ENCODE measurements at places on chromosomes 11 and 22. TPM values are rescaled to one million over a fixed set of nuclear protein-coding genes. Genes with fewer than 3 reads are reported as not detected.
A peak's percentile ranks its signal among the peaks of the same experiment; 100 is the strongest.

DNA sequence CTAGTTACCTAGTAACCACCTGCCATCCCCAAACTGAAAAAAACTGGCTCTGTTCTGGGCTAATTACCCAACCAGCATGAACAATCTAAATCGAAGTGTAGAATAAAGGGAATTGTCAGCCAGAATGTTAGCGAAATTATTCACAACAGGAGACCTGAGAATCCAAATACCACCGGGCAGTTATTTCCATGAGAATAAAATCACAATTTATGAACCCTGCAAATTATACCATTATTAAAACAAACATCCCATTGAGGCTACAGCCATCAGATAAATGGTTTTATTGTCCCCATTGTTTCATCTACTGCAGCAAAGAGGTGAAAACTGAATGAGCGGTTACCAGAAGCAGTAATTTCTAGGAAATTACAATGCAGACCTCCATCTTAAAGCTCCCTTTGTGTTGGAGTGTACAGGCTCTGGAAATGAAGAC lies 21.7 kb downstream of the FAM168A start:
- DNase-seq: no peak

DNA sequence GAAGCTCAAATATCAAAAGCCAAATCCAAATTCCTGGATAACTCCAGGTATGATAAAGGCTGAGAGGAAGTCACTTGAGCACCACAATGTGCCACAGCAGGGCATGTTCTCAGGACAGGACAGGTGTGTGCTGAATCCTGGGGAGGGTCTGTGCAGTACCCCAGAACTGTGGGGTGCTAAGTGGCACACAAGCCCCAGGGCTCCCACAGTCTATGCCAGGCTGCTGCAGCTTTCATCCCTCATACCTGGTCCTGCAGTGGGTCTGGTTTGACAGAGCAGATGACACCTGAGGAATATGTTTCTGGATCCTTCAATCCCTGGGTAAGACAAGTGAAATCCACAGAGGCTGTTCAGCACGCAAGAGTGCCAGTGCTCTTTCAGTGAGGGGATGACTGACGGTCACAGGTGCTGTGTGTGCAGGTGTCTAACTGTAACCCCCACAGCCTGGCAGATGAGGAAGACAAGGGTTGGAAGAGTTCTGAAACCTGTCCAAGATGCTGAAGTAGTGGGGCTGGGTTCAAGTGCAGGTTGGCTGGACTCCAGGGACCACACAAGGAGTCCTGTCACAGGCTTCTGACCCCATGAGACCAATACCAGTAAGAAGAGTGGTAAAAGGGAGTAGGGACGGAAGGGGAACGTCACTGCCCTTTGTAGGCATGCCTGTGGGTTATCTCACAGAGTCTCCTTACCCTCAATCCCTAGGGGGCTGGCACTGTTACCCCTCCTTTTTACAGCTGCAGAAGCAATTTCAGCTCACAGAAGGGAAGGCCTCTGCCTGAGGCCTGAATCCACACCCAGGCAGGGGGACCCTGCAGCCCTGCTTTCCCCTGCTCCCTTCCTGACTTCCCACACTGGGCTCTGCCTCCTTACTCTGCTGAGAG lies 14.1 kb downstream of the SERPIND1 start:
- no peak for DNase-seq

DNA sequence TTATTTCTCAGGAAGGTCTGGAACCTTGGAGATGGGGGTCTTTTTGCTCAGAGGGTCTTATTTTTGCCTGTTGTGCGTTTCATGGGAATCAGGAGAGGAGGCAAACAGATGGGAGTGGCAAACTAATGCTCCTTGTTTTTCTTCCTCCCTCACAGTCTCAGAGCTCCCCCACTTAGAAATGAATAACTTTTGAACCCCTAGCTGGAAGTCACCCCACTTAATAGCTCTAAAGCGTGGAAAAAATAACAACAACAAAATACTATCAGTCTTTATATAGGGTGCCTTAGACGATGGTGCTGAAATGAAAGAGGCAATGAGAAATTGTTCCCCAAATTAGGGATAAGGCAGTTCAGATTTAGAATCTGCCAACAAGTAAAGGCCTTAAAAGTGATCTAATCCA lies 76.8 kb upstream of the BDNF start:
- DNase-seq: no peak

CSF2RB gene
- total RNA-seq: 1.1 TPM

GRCh38 chr11:34606326-34607120 lies 14.4 kb upstream of the EHF start:
- DNase-seq: no peak

NADSYN1 gene
- total RNA-seq: 39.7 TPM

DNA sequence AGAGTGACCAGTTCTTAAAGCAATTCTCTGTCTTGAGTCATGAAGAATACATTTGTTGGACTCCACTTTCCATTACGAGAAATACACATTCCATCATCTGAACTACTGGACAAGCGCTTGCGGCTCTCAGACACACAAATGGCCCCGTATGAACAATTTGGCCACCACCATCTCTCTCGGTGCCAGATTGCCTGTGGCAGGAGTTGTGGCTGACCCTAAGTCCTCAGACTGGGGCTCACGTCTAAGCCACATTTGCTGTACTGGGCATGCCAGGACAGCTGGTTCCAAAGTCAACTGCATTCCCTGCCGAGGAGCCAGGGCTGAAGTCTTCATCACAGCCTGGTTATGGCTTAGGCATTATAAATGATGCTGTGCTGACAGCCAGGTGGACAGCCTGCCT lies 227.5 kb downstream of the MIAT start:
- no peak for DNase-seq

- peak; percentile 88 for DNase-seq
Observed at GRCh38 chr22:23750714-23751440, at the start of gene ZNF70. Gene ZNF70 (minus strand): TSS chr22:23751112. CDS start chr22:23745140, 5,972 bp downstream.

MFRP gene
- not detected for total RNA-seq

DNA sequence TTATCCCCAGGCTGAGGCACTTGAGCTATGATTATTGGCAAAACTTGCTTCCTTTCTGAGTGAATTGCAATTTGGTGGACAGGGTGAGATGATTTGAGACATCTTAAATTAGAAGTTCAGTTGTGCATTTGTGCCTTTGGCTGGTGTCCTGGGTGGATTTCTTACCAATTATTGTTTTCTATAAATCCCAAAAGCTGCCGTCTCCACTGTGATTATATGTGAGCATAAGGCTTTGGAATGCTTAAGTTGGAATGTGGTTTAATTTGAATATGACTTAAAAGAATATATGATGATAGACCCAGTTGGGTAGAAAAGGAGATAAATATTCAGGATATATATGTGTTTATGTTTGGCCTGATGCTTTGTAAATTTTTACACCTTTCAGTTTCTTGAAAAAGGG lies 70.0 kb downstream of the EXT2 start:
- DNase-seq: no peak

GRCh38 chr11:37595845-37596244 lies 997.8 kb upstream of the RAG2 start:
- DNase-seq: no peak

TEX54 gene
- total RNA-seq: not detected

GRCh38 chr11:130691581-130691980 lies 224.7 kb downstream of the SNX19 start:
- no peak for DNase-seq

GRCh38 chr11:22433094-22433455 lies 94.9 kb downstream of the SLC17A6 start:
- no peak for DNase-seq

DNA sequence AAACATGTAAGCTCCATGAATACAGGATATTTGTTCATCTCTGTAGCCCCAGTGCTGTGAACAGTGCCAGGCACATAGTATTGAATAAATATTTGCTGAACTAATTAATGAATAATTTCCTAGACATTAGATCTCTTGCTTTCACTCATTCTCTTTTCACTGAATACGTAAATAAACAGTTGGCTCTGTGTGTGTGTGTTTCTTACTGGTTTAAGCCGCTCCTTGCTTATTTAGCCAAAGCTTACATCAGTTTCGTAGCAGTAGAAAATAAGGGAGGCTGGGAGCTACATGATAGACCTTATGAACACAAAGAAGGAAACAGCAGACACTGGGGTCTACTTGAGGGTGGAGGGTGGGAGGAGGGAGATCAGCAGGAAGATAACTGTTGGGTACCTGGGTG lies 17.2 kb downstream of the KREMEN1 start:
- DNase-seq: no peak

GRCh38 chr11:1832920-1833295 lies 1.9 kb upstream of the SYT8 start:
- DNase-seq: no peak

RIMBP3C gene
- 0.05 TPM for total RNA-seq

DNA sequence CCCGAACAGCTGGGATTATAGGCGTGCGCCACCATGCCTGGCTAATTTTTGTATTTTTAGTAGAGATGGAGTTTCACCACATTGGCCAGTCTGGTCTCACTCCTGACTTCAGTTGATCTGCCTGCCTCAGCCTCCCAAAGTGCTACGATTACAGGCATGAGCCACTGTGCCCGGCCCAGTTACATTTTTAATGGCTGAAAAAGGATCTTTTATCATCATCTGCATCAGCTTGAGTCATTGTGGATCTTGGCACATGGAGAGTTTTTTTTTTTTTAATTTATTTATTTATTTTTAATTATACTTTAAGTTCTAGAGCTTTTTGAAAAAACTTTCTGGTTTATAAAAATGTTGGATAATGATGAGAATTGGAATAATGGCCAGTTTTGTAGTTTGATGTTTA lies 8.6 kb downstream of the IGHMBP2 start:
- DNase-seq: no peak

- no peak for DNase-seq
Observed at GRCh38 chr11:14299921-14300320, 59.1 kb downstream of the RRAS2 start.

DNA sequence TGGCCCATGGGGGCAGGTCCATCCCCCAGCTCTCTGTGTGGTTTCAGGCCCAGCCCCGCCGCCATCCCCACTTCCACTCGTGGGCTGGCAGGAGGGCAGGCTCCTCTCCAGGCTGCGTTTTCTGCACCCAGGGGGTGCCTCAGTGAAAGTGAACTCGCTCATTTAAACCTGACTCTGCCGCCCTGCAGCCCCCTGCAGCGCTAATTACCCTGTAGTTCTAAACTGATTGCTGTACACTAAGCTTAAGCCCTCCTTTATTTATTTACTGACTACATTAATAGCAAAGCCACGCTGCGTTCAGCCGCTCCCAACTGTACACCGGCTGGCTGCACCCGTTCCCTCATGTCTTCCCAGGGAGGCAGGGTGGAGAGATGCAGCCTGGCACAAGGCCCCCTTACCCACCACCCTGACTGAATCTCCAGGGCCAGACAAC lies 36.6 kb upstream of the NNMT start:
- DNase-seq: no peak

APOL6 gene
- total RNA-seq: 31.7 TPM

DNA sequence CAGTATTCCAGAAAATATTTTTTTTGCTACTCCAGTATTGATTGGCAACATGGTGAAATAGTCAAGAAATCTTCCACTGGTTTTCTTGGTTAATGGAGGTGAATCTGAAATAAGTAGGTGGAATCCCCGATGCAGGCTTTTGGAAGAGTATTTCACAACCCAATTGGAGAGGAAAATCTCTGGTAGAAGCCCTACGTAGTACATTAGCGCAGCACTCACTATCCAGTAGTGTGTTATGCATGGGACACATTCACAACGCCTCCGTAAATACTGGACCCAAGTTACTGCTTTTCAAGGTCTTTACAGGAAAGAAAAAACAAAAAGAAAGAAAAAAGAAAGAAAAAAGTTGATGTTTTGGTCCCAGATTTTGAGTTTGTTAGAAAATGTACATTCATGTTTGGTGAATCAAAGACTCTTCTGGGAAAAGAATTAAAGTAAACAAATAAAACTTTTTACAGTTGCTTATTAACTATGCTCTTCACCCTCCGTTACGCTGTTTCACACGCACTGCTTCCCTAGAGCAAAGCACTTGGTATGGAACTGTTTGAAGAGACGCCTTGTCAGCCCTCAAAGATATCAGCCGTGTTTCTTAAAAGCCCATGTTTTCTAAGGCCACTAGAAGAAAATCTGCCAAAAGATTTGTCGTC lies 170.4 kb upstream of the CTSC start:
- no peak for DNase-seq

GRCh38 chr11:72683782-72684200 lies 9.6 kb upstream of the PDE2A start:
- DNase-seq: no peak

DNA sequence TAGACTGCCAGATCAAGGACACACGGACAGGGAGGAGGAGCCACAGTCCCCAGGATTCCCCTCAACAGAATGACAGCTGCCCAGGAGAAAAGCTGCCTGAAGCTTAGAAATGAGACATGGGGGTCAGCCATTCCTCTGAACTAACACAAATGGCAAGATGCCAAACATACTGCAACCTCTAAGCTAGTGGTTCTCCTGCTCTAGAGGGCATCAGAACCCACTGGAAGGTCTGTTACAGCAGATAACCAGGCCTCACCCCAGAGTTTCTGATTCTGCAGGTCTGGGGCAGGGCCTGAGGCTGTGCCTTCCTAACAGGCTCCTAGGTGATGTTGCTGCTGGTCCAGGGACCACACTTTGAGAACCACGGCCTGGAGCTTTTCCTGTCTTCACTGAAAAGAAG lies 28.6 kb upstream of the BID start:
- DNase-seq: no peak

DNA sequence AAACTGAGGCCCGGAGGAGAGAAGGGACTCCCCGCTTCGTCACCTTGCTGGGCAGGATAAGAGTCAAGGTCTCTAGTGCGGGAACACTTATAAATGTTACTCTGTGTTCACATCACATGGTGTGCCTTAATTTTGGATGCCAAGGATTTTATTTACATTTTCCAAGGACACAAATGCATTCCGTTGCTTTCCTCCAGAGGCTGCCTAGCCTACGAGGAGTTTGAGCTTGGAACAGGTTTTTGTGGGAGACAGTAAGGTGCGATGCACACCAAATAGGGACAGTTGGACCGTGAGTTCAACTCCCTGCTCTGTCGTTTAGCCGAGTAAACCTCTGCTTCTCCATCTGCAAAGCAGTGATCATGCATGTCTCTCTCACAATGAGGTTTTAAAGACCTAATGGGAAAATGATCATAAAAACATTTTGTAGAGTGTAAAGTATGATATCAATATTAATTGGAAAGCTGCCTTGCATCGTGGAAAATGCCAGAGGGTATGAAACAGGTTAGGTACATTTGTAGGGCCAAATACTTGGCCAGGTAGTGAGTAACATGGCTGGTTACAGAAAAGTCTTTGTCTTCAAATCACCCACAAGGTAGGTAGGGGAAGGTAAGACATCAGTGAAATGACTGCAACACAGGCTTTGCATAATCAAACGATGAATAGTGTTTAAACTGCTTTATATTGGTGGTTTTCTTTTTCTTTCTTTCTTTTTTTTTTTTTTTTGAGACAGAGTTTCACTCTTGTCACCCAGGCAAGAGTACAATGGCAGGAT lies 61.8 kb downstream of the ST3GAL4 start:
- no peak for DNase-seq

OVOL1 gene
- total RNA-seq: 0.23 TPM

FGF4 gene
- not detected for total RNA-seq

SYTL2 gene
- 4.8 TPM for total RNA-seq

CTSW gene
- 0.63 TPM for total RNA-seq

VWCE gene
- 20.6 TPM for total RNA-seq
